ENCODE measurements at places on chromosomes 11 and 22.

GRCh38 chr22:20781272-20781990 lies 7.5 kb downstream of the SERPIND1 start:
- DNase-seq: no peak

DNA sequence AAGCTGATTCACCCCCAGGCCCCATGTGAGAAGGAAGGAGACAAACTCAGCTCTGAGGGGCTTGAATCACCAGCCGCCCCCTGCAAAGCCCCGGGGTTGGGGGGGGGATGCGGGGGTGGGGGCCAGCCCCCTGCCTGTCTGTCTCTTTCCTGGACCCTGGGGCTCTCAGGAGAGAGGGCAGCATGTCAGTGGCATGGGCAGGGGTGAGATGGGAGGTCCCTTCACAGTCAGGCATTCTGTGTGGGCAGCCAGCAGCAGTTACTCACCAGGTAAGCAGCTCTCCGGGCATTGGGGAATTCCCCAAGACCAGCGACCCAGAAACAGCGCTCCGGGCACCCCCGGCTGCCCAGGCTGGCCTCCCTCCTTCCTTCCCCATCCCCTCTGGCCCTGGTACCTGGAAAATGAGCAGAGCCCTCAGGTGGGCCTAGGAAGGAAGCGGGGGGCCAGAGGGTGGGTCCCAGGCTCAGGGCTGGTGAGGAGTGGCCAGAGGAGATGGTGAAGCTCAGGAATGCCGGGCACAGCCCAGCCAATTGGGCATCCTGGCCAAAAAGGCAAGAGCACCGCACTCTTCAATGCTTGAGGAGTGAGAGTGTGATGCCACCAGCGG lies 4.2 kb upstream of the LIF start:
- DNase-seq: peak; percentile 89

DNA sequence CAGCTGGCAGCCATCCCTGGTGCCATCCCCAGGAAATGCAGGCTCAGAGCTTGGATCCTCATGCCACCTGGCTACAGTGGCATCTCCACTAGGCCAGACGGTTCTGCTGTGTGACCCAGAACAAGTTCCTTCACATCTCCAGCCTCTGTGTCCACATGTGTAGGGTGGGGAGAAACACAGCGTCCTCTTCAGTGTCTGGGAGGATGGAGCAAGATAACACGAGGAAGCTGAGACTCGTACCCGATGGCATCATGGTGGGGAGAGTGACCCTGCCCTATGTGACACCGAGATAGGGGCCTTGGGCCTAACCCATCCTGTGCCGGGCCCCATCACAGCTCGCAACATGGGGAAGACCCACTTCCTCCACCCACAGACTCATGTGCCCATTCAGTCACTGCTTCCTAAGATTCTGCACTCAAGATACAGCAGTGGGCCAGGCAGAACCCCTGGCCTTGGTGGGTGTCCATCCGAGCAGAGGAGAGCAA lies 78.5 kb downstream of the MORC2 start:
- no peak for DNase-seq

- DNase-seq: no peak
Observed at GRCh38 chr22:41538583-41538982, 5.7 kb downstream of the POLR3H start.

- DNase-seq: no peak
Observed at GRCh38 chr11:78428266-78428636, 10.6 kb upstream of the GAB2 start.

- DNase-seq: no peak
Observed at GRCh38 chr11:66055021-66055420, 2.9 kb downstream of the SF3B2 start.

- no peak for DNase-seq
Observed at GRCh38 chr22:36641902-36642640, 61.5 kb downstream of the CACNG2 start.

- DNase-seq: no peak
Observed at GRCh38 chr11:86458294-86459001, 83.8 kb downstream of the CCDC81 start.

DNA sequence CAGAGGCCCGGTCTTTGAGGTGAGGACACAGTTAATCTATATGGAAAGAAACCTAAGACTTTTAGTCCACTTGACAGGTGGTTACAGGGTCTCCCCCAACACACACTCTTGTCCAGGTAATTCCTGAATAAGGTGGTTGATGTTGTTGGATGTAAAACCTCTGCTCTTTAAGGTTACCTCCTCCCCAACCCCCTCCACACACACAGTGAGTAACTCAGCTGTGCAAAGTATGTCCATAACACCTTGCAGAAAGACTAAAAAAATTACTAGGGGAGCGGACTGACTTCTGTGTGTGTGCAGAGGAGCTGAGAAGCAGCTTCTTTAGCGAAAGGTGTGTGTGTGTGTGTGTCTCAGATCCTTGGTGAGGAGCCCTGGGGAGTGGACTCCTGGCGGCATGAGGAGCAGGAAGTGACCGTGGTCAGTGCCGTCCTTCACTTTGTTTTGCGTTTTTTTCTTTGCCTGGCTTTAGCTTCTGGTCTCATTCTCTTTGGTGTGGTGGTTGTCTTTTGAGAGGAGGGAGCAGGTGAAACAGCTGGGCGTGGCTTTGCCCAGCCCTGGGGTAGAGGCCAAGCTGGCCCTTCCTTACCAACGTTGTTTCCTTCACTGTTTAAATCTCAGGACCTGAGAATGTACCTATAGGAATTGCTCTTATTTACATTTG lies 1.7 kb downstream of the ZBED4 start:
- peak; percentile 20 for DNase-seq
